CD4-positive, alpha-beta T cell treated with Interleukin-4 for 4 hours (primary cell): ENCODE measurements at places on chromosomes 5 and 9.

DNA sequence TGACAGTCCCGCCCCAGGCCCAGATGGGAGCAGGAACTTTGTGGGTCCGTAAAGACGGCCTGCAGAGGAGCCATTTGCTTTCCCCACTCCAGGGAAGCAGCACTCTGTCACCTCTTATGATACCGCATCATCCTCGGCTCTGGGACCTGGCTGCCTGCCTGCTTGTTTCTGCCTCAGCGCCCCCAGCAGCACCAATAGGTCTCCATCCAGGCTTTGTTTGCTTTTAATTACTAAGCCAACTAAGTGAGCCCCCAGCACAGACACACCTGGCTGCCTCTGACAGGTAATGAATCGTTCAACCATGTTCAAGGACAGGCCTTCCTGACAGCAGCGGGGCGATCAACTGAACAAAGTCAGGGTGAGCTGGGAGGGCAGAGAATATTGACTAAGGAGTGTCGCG, 141.4 kb downstream of the C5orf15 start:
- DNase-seq, result no peak

DNA sequence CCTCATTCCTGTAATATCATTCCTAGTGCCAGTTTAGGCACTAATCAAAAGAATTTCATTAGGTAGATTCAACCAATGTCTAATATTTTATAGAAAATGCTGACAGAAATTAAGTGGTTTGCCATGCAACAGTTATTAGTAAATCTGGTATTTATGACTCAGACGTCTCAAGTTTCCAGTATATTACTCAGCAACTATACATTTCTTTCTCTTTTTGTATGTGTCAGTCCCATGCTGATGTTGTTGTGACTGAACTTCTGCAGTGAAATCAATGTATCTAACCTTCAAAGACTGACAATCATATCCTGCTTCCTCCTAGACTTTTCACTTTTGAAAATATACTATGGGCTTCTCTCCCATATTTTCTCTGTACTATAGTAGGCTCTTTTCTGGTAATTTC, 822.5 kb downstream of the NR2F1-AS1 start:
- no peak for DNase-seq

DNA sequence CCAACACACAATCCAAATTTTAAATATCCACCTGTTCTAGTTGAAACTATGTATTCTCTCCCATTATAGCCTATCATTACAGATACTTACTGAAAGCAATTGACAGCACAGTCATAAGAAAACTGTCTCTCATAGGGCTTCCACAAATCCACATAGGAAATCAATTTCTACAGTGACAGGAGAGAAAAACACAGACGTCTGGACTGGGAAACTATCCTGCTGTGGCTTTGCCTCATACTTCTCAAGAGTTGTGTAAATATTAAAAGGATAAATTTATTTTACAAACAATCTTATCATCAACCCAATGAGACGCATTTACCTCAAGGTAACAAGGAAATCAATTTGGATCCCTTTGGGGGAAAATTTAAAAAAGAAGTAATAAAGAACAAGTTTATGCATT, 517.5 kb downstream of the EFNA5 start:
- no peak for DNase-seq

GRCh38 chr5:99553211-99553810, 624.5 kb upstream of the CHD1 start:
- DNase-seq, result no peak

DNA sequence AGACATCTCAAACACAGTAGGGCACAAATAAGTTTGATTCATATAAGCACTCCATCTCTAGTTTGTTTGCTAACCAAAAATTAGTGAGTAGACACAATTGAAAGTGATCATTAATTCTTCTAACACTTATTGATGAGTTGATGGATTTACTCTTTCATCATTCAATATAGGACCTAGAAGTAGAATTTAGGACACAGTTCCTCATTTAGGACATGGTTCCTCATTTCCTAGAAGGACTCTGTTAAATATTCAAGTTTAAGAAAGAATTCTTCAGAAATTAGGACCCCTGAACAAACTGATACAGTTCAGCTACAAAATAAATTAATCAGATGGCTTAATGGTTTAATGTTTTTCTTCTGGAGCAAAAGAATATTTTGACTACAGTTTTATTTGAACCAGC, 143.5 kb upstream of the PRR16 start:
- DNase-seq, result no peak

DNA sequence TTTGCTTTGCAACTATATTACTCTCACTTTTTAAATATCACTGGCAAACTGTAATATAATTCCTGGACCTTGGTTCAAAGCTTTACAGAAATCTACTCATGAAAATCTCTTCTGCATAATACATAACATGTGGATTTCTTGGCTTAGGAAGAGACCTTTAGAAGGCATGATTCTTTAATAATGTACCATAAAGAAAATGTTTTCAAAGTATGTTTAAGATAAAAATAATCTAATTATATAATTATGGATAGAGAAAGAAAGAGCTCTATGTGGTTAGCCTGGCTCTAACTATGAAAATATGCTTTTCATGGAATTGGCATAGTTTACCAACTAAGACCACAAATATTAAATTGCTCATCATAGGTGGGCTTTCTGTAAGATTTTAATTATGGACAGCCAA, 817.8 kb downstream of the TLE1 start:
- no peak for DNase-seq

GRCh38 chr9:35464141-35465025, 25.5 kb upstream of the RUSC2 start:
- DNase-seq, result no peak

- DNase-seq, result no peak
These were observed 4.8 kb downstream of the ARHGEF28 start for GRCh38 chr5:73630765-73631164.

DNA sequence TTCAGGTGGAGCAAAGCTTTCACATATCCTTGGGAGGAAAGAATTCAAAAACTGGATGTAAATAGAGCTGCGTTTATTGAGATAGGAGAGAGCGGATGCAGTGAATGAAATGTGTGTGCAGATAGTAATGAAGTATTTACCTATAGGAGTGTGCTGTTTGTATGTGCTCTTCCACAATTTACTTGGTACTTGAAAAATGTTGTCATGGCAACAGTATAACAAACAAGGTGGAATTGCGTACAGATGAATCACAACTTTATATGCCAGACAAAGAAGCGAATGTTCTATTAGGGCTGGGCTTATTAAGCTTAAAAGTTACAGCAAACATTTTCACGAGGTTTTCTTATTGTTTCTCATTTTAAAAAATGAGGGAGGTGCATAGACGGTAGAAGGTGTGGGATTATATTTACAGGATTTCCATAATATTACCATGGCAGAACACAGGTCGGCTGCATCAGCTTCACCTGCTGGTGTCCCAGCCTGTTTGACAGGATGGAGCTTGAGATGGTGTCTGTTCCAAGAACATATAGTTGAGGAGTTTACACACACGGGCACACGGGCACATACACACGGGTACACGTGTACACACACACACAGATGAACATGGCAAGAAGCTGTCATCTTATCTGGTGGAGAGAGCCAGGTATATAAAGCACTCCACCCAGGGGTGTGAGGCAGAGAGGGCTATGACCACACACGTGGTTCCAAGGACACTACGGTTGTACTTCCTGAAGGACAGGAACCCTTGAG, 155.7 kb downstream of the RMI1 start:
- no peak for DNase-seq

GRCh38 chr5:172951371-172952033, 7.7 kb upstream of the RPL26L1 start:
- DNase-seq, result no peak

DNA sequence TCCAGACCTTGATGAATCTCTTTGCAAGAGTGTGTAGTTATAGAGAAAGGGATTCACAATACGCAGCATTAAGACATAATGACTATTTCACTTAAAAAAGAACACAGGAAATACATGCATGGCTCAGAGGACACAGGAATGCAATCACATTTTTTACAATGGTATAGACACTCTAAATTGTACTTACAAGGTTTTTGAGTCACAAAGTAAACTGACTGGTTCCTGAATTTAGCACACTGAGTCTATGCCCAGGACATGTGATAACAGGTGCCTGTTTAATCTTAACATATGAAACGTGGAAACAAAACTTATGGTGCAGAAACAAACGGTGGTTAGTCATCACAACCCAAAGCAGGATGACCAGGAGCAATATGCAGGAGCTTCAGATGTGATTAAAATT, 6.7 kb downstream of the EPB41L4A start:
- no peak for DNase-seq

GRCh38 chr5:109511980-109512734, 102.4 kb upstream of the PJA2 start:
- no peak for DNase-seq

GRCh38 chr5:53991942-53992341, 318.4 kb downstream of the ARL15 start:
- DNase-seq, result no peak

GRCh38 chr9:115606838-115607237, 488.9 kb upstream of the TNC start:
- no peak for DNase-seq

GRCh38 chr9:117723986-117724625, 19.9 kb downstream of the TLR4 start:
- no peak for DNase-seq

GRCh38 chr5:34626751-34627150, 29.4 kb upstream of the RAI14 start:
- no peak for DNase-seq

DNA sequence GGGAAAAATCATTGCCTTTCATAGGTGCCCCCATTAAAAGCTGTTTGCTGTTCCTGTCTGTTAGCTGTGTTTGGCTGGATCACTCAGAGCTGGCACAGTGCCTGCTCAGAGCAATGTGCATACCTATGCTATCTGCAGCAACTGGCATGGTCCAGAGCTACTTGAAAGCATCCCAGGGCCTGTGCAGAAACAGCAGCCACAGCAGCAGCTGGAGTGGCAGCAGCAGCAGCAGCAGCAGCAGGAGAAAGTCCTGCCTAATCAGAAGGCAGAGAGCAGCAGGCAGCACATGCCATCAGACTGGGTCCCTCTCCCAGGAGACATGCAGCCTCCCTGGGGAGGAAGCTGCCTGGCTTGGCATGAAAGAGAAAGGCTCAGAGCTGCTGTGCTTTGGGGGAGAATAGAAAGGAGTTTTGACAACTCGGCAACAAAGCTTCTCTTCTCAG, 243.8 kb upstream of the WWC1 start:
- DNase-seq, result no peak

GRCh38 chr9:31520301-31521085, 864.0 kb upstream of the ACO1 start:
- no peak for DNase-seq

GRCh38 chr9:71685988-71686387, 82.3 kb downstream of the CEMIP2 start:
- DNase-seq, result no peak

GRCh38 chr5:113776832-113777525, 263.5 kb downstream of the YTHDC2 start:
- no peak for DNase-seq

DNA sequence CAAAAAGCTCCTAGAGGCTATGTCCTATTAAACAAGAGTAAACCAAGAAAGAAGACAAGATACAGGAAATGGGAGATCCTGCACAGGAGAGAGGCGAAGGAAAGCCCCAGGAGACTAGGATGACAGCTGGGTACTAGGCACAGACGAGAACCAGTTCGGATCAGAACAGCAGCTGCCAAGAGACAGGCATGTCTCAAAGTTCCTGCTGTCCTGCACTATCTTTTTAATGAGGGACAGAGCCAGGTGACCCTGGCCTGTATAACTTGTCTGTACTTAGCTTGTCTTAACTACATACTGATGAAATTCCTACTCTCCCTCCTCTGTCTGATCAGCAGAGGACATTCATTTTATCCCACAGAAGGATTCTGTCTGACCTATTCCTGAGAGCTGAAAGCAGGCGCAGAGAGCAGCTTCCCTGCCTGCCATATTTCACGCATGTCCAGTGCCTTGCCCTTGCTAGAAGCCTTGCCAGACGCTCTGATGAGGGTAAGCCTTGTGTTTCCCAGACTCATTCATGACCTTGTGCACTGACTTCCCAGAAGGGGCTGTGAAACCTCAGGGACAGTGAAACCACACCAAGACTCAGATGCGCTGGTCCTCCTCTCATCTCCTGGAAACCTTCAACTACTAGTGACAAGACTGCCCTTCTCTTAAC, 24.7 kb downstream of the TSC1 start:
- no peak for DNase-seq

DNA sequence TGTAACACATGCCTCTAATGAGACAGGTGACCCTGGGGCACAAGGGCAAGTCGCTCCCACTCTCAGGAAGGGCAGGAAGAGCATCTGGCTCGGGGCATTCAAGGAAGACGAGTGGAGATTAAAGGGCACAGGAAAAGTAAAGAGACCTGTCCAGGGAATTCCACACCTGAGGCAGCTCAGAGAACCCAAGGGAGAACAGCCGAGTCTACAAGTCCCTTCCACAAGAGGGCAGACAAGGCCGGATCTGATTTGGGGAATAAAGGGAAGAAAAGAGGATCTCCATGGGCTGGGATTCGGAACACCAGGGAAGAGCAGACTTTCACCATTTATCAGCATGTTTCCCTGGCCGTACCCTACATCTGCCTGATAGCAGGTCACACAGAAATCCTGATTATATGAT, 28.1 kb downstream of the GPX3 start:
- no peak for DNase-seq

- peak; percentile 23 for DNase-seq
These were observed 831.8 kb downstream of the TAF11L14 start for GRCh38 chr5:18465833-18466681.

DNA sequence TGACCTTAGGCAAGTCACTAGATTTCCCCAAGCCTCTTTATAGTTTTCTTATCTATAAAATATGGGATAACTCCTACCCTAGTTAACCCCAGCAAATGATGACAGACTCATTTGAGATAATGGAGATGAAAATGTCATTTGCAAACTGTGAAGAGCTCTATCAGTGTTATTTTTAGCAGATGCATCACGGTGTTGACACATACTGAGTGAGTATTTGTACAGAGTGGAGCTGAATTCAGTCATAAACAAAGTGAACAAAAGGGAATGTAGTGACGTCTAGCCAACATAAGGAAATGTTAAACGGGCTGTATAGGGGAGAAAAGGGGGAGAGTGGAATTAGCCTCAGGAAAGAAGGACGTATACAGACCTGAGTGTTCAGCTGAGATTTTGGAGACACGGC, 75.9 kb downstream of the NMUR2 start:
- no peak for DNase-seq

DNA sequence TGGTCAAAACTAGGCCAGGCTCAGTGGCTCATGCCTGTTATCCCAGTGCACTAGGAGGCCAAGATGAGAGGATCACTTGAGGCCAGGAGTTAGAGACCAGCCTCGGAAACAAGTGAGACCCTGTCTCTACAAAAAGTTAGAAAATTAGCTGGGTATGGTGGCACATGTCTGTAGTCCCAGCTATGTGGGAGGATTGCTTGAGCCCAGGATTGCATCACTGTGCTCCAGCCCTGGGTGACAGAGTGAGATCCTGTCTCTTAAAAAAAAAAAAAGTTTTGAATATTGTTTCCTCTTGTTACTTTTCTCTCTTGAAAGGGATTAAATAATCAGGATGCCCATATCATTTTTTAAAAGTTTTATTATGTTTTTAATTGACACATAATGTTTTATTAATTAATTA, 7.6 kb downstream of the ARHGEF37 start:
- no peak for DNase-seq

DNA sequence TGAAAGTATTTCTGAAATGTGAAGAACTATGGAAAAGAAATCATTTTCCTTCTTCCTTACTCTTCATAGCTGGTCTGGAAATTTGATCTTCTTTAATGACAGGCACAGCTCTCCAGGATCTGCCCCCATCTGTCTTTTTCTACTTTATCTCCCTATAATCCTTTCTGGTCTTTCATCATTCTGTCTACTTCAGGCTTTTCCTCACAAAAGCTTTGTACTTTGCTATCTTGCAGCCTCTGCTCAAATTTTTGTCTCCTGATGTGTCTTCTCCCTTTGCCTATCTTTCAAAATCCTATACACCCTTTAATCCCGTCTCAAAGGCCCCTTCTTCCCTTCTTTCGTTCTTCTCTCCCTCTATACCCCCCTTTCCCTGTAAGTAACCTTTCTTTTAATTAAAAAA, 114.9 kb upstream of the ATP10B start:
- DNase-seq, result no peak
